ENCODE measurements at places on chromosomes 7 and 10.

DNA sequence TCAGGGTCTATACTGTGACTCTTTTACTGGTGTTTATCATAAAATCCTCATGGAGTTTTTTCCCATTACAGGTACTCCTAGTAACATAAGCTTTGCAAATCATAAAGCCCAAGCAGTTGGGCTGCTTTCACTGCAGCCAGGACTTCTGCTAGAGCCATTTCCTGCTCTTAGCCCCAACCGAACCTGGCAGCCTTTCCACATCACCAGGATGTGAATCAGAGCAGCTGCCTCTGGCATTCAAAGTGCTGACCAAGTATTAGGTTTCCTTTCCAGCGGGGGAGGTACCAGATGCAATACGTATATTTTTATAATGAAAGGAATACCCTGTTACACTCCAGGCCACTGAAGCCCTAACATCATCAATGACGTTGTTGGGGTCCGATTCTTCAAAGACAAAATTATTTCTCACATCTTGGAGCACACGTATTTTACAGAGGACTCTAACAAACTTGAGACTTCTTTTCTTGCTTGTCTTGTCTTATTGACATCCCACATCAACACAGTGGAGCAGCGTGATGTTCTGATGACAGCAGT, 3.6 kb upstream of the HTR5A start:
- DNase-seq, result no peak

DNA sequence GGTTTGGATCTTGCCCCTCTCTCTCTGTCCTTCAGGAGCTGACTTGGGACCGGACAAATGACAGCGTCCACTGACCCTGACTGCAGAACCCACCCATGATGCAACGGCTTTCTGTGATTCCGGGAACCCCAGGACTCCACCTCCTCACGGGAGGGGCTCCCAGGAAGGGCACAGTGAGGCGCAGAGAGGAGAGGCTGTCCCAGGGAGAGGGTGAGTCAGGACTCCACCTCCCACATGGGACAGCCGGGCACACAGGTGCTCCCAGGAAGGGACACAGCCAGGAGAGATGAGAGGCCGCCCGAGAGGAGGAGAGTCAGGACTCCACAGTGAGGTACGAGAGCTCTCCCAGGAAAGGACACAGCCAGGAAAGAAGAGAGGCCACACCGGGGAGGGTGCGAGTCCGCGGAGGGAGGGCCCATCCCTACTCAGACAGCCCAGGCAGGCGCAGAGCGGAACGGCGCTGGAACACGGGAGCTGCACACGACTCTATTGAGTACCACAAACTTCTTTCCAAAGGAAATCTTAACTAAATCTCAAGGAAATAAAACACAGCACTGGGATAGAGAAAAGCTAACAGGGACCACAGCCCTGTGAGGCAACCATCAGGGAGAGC, 162.5 kb downstream of the MAD1L1 start:
- no peak for DNase-seq

DNA sequence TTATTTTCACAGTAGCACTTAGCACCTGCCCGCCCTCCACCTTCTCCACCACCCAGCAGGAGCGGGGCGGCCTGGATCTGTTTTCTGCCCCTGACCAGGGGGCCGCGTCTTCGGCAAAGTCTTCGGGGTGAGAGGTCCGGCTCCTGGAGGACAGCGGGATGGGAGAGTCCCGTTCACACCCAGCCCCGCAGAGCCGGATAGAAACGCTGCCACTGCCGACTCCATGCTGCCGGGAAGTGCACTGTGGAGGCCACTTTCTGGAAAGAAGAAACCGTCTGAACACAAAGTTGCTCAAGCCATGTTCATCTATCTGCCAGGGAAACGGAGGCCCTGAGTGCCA, 14.5 kb upstream of the ZNF273 start:
- DNase-seq, result no peak

DNA sequence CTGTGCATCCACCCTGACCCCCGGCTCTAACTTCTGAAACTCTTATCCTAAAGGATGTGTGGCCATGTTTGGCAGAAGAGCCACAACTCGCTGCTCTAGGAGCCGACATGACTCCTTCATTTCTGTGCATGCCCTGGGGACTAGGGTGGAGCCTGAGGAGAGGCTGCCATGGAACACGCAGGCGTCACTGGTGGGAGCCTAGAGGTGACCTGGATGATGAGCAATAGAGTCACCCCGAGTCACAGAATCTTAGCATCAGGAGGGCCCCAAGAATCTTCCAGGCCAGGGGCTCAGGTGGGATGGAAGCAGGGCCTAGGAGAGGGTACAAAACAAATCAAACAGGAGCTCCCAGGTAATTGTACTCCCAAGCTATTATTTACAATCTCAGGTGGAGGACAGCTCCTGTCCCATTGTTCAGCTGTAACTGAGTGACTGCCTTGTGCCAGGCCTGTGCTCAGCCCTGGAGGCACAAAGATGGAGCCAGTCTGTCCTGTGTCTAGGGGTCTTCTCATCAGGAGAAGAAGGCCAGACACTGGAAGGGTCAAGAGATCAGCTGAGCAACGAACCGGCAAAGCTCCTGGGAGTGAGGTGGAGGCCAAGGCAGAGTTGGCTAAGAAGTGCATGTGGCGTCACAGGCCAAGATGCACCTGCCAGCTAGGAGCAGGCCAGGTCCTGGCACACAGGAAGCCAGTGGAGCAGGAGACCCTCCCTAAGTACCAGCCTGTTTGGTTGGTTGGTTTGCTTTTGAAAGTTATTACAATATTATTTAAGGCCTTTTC, 5.8 kb upstream of the ZNF22 start:
- no peak for DNase-seq

GRCh38 chr10:74738052-74738451, 88.3 kb upstream of the KAT6B start:
- DNase-seq, result no peak

DNA sequence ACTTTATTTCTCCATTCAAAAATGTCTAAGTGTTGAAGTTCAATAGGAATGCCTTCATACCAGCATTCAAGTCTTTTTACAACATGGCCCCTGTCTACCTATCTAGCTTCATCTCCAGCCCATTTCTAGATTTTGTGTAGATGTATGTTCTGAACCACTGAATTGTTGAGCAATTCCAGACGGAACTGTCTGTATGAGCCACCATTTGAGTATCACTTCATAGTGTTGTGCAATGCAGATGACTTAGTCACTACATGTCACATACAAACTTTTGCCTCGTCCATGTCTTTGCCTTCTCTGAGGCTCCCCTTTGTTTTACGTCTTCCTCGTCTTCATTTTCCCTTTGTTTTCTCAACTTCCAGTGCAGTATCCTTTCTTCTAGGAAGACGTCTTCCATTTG, 118.1 kb downstream of the INHBA start:
- no peak for DNase-seq

- DNase-seq, result no peak
Observed at GRCh38 chr7:105512415-105512814, 9.7 kb downstream of the PUS7 start.
